ENCODE measurements at places on chromosomes 4 and X.

- no peak for DNase-seq
Observed at GRCh38 chr4:55297346-55297745, 48.7 kb upstream of the SRD5A3 start.

DNA sequence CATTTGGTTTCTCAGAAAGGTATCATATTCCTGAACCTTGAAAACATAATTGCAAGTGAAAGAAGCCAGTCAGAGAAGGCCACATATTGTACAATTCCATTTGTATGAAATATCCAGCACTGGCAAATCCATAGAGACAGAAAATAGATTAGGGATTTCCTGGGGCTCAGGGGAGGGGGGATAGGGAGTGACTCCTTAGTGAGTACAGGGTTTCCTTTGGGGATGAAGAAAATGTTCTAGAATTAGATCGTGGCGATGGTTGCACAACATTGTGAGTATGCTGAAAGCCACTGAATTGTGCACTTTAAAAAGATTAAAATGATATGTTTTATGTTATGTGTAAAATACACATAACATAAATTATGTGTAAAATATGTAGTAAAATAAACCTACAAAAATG lies 10.3 kb downstream of the XPNPEP2 start:
- no peak for DNase-seq

- no peak for DNase-seq
Observed at GRCh38 chrX:129665916-129666644, 11.3 kb upstream of the APLN start.

DNA sequence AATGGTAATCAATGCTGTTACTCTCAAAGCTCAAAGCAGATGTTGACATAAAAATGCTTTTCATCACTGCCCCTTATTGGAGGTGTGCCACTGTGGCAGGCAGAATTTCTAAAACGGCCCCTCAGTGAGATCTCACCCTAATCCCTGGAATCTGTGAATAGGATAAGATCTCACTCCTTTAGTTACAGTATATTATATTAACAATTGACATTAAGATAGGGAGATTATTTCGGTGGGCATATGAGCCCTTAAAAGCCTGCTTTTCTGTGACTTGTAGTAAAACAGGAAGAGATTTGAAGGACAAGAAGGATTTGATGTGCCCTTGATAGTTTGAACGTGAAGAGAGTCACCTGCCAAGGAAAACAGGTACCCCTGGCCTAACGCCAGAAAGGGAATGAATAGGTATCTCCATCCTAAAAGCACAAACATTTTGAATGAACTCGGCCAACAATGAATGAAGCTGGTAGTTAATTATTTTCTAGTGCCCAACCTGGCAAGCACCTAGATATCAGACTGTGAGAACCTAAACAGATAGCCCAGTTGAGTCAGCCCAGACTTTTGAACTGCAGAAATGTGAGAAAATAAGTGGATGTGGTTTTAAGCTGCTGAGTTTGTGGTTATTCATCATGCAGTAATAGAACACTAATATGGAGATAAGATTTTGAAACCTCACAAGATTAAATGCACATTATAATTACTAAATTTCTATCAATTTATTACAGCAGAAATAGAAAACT lies 881.6 kb downstream of the PCDH18 start:
- DNase-seq: no peak

DNA sequence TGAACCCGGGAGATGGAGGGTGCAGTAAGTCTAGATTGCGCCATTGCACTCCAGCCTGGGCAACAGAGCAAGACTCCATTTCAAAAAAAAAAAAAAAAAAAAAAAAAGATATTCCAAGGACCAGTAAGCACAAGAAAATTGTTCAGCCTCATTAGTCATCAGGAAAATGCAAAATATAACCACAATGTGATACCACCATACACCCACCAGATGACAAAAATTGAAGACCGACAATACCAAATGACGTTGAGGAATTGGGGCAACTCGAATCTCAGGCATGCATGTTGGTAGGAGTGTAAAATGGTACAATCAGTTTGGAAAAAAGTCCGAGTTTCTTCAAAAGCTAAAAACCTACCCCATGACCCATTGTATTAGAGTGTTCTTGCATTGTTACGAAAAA lies 130.2 kb upstream of the FAM9B start:
- no peak for DNase-seq

DNA sequence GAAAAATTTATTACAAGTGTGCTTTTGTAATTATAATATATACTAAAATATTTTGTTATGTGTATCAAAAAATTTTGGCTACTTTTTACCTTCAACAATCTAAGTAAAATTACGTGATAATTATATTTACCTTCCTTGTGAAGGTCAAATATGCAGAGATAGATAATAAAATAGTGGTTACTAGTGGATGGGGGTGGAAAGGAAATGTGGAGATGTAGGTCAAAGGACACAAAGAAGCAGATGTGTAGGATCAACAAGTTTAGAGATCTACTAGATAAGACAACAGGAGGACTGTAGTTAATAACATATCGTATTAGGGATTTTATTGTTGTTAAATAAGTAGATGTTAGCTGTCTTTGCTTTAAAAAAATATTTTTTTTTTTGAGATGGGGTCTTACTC lies 21.3 kb downstream of the HERC5 start:
- DNase-seq: no peak

GRCh38 chr4:5734853-5735252 lies 23.9 kb downstream of the EVC start:
- DNase-seq: no peak

DNA sequence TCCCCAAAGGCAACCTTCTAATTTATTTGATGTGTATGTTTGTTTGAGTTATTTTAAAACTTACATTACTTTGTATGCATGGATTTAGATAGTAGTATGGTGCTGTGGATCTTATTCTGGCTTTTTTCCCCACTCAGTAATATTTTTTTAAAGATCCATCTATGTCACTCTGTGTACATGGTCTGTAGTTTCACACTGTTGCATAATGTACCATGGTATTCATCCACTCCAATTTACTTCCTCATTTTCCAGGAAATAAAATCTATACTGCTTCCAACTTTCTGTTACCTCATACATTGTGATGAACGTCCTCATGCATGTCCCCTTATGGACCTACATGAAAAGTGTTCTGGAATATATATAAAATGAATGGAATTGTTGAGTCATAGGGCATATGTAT lies 17.6 kb downstream of the ARMCX2 start:
- no peak for DNase-seq

- DNase-seq: no peak
Observed at GRCh38 chr4:157576671-157577217, 356.2 kb downstream of the GRIA2 start.

DNA sequence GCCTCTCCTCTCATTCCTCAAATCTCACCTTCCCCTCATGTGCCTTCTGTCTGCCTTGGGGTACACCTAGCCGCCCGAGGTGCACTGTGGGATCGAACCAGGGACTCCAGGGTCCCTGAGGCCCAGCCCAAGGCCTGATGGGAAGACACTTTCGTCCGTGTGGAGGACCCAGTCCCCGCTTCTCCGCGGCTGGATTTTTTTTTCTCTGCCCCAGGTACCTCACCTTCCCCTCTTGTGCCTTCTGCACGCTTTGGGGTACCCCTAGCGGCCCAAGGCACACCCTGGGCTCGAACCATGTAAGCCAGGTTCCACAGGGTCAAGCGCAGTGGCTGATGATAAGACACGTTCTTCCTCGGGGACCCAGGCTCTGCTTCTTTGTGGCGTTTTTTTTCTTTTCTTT lies 530.7 kb downstream of the CWH43 start:
- DNase-seq: no peak

GRCh38 chr4:7903791-7904516 lies 35.7 kb downstream of the AFAP1 start:
- DNase-seq: no peak

- no peak for DNase-seq
Observed at GRCh38 chr4:104302731-104303130, 192.0 kb downstream of the CXXC4 start.
